ENCODE measurements at places on chromosomes 4 and X.

DNA sequence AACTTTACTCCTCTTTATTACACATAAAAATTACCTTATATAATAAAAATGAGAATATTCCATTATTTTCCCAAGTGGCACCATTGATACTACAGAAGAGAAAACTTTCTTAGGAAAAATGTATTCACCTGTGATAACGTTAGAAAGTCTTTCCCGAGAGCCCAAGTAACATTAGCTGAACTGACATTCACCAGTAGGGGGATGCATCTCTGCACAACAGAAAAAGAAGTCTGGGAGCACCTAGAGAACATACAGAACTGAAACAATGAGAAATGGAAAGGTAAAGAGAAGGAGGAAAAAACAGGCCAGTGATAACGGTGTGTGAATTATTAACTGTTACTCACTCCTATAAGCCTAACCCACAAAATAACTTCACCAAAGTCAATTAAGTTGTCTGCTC, 423.3 kb downstream of the CENPC start:
- DNase-seq, result no peak

- DNase-seq, result no peak
Observed at GRCh38 chr4:54363037-54363436, 133.9 kb downstream of the PDGFRA start.

- DNase-seq, result no peak
Observed at GRCh38 chr4:38749336-38749735, 33.5 kb downstream of the TLR10 start.

- no peak for DNase-seq
Observed at GRCh38 chrX:13875572-13875971, 58.7 kb upstream of the GPM6B start.

DNA sequence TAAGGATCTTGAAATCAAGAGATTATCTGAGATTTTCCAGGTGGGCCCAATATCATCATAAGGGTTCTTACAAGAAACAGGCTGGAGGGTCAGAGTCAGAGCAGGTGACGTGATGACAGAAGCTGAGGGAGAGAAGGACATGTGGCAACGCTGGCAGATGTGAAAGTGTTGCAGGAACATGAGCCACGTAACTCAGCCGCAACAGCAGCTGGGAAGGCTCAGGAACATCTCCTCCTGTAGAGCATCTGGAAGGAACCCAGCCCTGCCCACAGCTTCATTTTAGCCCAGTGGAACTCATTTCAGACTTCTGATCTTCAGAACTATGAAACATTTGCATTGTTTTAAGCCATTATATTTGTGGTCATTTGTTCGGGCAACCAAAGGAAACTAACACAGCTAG, 156.3 kb upstream of the VEGFC start:
- no peak for DNase-seq

GRCh38 chrX:41522671-41523070, 75.5 kb downstream of the NYX start:
- no peak for DNase-seq

- no peak for DNase-seq
Observed at GRCh38 chrX:3231766-3232165, 114.7 kb downstream of the MXRA5 start.

GRCh38 chr4:103075435-103075893, 1.1 kb downstream of the SLC9B2 start:
- no peak for DNase-seq

DNA sequence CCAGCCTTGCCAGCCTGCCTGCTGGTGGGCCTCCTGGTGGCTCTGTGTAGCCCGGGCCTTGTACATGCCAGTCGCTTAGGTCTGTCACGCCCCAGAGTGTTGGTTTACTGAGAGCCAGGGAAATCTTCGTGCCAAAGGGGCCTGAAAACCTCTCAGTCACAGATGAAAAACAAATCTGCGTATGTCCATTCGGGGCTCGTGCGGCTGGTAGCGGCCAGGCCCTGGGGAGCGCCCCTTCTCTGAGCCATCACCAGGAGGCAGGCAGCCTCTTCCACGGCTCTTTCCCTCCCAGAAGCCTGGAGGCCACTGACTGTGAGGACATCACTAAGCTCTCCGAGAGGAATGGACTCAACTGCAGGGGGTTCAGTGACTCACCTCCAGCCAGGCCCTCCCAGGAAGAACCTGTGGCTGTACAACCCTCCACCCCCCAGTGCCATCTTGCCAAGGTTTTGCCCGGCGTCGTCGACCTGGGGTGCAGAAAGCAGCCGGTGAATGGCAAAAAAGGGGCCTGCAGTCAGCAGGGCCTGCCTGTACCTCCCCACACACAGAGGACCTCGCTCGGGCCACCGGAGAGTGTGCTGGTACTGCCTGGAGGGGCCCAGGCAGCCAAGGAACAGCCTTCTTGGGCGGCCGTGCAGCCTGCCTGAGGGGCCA, 162.2 kb downstream of the BCOR start:
- no peak for DNase-seq

- DNase-seq, result no peak
Observed at GRCh38 chrX:14798805-14799397, 74.0 kb downstream of the FANCB start.

- no peak for DNase-seq
Observed at GRCh38 chr4:31482691-31483090, 762.5 kb downstream of the PCDH7 start.

GRCh38 chr4:135434936-135435335, 1233.3 kb upstream of the PABPC4L start:
- no peak for DNase-seq

DNA sequence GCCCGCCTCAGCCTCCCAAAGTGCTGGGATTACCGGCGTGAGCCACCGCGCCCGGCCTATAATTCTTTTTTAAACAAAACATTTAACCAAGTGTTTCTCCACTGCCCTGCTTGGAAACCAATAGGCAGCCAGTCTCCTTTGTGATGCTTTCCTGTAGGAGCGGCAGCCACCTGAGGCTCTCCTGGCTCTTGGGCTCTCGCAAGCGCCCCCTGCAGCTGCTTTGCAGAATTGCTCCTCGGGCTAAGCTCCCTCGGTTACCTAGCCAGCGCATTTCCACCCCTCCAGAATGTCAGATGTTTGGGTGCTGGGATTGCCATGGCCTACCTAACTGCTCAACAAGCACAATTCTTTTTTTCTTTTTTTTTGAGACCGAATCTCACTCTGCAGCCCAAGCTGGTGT, 7.7 kb downstream of the S100P start:
- DNase-seq, result no peak

DNA sequence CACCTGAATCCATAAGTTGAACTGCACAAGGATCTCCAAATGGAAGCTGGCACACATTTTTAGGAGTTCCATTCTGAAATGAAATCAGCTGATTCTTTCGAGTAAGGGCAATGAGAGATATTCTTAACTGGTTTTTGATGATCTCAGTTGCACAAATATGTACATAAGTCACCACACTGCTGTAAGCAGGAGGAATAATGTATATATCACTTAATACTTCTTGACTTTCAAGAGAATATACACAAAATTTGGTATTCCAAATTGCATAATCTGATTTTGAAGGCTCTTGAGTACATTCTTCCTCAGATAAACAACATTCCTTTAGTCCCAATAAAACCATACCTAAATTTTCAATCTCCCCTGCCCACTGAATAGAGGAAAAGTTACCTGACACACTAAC, 8.2 kb downstream of the FANCB start:
- no peak for DNase-seq

DNA sequence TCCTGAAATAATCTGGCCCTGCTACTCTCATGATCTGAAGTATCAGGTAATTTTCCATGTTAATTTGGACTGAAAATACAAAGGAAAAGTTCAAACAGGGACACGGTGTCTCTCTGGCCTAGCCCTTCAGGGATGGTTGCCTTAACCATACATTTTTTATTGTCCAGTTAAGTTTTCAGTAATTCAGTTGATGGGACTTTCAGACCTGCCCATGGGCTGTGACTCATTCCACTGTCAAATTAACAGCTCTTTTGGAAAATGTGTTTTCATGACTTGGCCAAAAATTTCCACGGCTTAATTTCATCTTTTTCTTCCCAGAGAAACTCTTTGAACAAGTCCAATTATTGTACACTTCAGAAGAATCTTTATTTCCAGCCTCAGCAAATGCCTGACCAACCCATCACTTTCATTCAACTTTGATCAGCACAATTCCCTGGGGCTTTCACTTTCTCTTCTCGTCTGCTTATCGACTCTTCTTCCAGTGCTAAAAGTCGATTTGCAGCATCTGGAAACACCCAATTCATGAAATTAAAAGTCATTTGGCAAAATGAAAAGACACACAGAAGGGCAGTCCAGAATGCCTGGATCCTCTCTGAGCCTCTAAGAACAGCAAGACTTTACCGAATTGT, 293.9 kb downstream of the RAB28 start:
- DNase-seq, result no peak

GRCh38 chrX:3407781-3408180, 61.3 kb upstream of the MXRA5 start:
- DNase-seq, result no peak

GRCh38 chr4:37245391-37245954, 930 bp downstream of the NWD2 start:
- no peak for DNase-seq

DNA sequence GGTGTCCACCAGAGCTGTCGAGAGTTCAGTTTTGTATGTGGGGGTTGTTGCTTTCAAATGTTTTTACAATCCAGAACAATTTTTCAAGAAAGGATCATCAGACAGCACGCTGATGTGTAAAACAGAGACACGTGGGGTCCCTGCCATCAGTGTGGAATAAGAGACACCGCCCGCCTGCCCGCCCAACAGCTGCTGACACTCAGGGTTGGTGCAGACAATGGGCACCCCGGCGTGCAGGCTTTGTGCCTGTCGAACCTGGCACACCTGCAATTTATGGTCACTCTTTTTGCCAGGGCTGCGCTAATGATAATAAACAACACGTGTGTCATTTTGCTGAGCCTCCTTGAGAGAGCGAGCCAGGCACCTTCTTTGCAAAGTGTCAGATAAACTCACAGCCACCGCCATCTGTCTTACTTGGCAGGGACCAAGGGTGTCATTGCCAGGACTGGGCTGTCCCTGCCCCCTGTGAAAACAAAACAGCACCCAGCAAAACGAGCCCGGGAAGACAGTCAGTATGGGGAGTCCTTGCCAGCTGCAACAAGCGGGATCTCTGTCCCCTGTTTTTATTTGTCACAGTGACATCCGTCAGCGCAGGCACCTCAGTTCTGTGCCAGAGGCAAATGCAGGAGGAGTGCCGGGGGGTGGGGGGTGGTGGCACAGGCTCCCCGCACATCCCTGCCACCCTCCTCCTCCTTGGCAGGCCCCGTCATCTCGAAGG, 69.1 kb downstream of the PSAPL1 start:
- DNase-seq, result no peak

DNA sequence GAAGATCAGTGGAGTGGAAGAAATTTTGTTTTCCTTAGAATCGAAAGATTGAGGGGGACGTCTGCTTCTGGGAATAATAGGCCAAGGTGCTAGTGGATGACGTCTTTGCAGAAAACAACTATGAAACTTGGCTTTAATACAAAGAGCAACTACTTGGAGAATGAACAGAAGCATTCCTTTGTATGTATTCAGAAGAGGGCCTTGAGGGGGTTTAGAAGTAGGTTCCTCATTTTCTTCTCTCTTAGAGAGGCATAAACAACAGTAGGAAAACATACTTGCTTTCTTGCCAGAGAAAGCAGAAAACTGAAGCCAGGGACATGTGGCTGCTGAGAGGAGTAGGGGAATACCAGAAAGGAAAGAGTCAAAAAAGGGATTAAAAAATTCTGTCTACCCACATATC, 167.8 kb downstream of the ZNF330 start:
- DNase-seq, result no peak

GRCh38 chr4:142663828-142664227, 182.3 kb downstream of the INPP4B start:
- DNase-seq, result no peak

DNA sequence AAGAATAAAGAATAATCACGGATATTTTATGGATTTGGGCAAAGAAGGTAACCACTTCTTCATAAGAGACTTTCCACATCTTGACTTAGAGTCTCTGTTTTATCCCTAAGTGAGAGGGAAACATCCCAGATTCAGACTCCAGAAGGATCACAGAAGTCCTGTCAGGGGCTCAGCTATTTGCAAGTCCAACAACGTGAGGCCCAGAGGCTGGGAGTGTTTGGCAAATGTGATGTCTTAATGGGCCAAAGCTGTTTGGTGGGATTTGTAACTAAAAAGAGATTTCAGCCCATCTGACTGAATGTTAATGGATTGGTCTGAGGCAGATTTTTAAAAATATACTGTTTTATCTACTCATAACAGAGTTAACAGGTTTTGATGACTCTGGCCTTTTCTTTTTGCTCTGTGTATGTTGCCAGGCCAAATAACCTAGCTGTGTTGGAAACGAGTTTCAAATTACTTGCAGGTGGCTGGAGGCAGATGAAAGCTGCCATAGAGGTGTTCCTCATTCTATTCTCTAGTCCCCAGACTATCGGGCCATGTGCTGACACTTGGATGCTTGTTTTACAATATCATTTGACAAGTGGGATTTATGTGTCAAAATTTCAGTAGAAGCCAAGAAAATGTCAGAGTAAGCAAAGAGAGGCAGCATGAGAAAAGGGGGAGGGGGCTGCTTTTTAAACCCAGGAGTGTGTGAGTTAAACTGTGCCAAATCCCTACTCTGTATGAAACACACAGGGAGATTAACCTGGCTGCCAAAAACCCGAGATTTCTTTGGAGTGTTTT, 330.9 kb downstream of the DCHS2 start:
- DNase-seq, result no peak

DNA sequence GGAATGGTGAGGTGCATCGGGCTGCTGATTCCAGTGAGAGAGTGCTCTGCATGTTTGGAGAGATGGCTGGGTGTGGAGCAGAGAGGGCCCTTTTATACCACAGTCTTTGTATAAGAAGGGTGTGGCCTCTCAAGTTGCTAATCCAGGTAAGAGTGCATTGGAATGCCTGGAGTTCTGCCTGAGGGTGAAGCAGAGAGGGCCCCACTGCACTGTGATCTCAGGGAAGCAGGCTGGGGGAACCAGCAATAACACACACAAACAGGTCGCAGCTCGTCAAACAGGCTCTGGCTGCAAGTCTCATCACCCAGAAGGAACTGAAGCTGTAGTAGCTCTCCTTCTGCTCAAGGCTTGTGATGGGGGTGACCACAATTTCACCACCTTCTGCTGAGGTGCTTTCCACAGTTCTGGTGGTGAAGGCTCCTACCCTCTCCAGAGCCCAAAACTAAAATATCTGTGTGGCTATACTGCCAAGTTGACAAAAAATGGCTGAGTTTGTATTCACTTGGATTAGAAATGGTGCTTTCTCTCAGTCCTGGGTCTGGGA, 687.4 kb upstream of the HS3ST1 start:
- no peak for DNase-seq

- DNase-seq, result no peak
Observed at GRCh38 chr4:187883836-187884475, 111.6 kb upstream of the ZFP42 start.

- DNase-seq, result peak; percentile 33
Observed at GRCh38 chrX:72306851-72307645, 1.3 kb upstream of the CITED1 start.

- peak; percentile 28 for DNase-seq
Observed at GRCh38 chrX:74383611-74384010, 37.7 kb upstream of the SLC16A2 start.

- DNase-seq, result no peak
Observed at GRCh38 chr4:142358656-142359055, 487.4 kb downstream of the INPP4B start.

DNA sequence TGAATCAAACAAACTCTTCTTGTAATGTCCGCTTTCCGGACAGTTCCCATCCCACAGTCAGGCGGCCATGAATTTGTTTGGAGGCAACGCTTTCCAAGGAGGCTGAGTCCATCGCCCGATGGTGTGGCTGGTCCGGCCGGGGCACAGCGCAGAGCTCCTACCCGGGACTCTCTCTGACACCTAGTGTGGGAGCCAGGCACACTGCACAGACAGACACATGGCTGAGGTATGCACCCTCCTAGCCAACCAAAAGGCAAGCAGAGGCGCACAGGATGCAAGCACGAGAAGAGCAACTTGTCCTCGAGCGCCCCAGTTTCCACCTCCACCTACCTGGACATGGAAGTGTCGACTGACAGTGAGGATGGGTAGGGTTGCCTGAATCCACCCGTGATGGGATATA, 87.5 kb downstream of the LEF1 start:
- DNase-seq, result no peak
